ENCODE measurements at places on chromosomes 4 and X.

- no peak for DNase-seq
Measured at GRCh38 chrX:123873956-123874355, 14.1 kb downstream of the XIAP start.

DNA sequence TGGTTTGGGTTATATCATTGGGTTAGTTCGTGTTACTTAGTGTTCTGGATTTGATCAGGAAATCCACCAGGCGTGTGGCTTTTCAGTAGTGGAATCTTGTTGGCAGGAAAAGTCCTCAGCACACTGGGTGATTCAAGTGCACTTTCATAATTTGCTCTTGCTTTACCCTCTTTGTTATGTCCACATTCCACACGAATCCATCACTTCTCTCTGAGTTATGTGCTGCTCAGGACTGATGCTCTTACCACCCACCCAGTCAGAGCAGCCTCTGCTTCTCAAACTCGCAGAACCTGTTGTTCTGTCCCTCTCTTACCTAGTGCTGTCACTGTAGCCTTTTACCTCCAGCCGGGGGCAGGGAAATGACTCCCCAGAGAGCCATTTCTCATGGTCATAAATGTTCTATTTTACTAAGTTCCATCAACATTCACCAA is 37.2 kb upstream of the SCRG1 start:
- no peak for DNase-seq

DNA sequence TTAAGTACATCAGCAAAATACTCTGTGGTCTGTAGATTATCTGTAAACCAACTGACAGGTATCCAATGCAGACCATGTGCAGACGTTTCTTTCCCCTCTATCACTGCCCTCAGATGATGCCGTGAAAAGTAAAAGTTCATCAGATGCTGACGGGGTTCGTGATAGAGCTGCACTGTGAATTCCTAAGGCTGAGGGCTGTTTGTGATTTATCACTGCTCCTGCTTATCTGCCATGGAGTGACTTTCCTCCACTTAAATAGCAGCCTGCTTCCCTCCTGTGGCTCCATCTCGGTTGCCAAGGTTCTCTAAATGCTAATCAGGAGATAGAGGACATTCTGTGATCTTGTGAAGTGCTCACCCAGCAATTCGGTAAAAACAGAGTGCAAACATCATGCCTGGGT is 89.3 kb upstream of the SRD5A3 start:
- DNase-seq, result no peak

DNA sequence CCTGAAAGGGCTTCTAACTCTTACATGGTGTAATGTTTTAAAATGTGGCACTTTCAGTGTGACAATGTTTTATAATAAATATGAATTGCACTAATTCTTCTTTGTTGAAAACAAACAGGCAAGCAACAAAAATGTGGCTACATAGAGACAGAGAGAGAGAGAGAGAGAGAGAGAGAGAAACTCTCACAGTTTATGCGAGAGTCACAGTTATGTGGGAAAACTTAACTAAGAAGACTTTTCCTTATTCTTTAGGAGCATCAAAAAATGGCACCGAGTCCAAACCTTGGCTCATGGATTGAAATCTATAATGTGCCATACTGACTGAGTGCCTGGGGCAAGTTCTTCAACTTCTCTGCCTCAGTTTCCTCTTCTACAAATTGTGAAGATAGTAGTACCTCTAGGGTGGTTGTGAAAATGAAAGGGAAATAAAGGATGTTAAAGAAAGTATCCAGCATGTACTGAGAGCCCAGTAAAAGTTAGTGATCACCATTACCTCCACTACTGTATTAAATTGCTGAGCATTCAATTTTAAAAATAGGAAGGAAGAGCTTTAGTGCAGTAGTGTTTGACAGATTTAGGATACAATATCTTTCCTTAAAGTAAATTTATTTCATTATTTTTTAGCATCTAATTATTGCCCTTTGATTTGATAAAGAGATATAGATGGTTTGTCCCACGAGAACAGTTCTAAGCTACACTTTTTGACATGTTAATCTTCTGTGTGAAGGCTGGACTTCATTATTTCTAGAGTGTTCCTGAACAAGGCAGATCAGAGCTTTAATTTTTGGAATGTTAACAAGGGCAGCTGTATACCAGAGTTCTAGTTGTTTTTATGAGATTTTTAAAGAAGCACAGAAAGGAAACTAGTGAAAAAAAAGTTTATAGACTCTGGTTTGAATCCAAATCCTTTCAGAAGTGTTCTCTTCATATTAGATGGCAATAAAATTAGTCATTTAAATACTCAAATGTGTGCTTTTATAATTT is 187.5 kb upstream of the ANK2 start:
- DNase-seq, result no peak

DNA sequence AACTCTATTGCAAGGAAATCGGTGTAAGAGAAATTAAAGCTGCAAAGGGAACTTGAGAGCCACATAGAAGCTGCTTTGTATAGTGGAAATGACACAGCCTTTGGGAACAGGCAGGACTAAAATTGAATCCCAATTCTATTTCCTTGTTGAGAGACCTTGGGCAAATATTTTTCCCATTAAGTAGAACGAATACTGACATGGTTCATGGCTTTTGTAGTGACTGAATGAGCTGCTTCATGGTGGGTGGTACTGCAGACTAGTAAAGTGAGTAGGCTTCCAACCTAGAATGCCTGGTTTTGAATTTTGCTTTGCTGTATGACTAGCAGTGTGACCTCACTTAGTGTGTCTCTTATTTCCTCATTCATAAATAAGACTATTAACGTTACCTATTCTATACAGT is 182.2 kb upstream of the KCNIP4 start:
- no peak for DNase-seq

GRCh38 chrX:10030570-10030969 is 63.4 kb downstream of the CLDN34 start:
- no peak for DNase-seq

GRCh38 chr4:4524364-4524763 is 17.5 kb downstream of the STX18 start:
- DNase-seq, result no peak

- no peak for DNase-seq
Measured at GRCh38 chr4:153809307-153809706, 20.4 kb upstream of the SFRP2 start.

GRCh38 chr4:185796176-185796575 is 15.8 kb downstream of the SORBS2 start:
- no peak for DNase-seq

GRCh38 chr4:169774466-169775445 is 17.0 kb upstream of the HPF1 start:
- DNase-seq, result no peak

GRCh38 chrX:16772460-16772859 is 13.8 kb upstream of the TXLNG start:
- no peak for DNase-seq

- DNase-seq, result no peak
Measured at GRCh38 chr4:31929676-31930345, 1209.6 kb downstream of the PCDH7 start.

DNA sequence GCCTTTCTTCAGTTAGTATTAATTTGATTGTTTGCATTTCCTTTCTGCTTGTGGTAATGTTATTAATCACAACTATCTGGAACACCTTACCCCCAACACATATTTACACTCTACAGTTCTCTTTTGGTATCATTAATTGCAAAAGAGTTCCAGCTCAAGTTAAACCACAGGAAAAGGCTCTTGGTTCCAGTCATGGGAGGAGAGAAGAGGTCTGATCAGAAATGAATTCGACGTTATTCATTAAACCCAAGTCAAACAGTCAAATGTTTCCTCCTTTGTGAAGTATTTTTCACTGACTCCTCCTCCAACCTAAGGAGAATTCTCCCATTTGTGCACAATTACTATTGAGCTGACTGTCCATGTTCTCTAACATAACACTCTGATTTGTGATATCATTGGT is 91.4 kb downstream of the SLC39A8 start:
- DNase-seq, result no peak

GRCh38 chr4:69858690-69859089 is 1.3 kb downstream of the SULT1E1 start:
- DNase-seq, result no peak

DNA sequence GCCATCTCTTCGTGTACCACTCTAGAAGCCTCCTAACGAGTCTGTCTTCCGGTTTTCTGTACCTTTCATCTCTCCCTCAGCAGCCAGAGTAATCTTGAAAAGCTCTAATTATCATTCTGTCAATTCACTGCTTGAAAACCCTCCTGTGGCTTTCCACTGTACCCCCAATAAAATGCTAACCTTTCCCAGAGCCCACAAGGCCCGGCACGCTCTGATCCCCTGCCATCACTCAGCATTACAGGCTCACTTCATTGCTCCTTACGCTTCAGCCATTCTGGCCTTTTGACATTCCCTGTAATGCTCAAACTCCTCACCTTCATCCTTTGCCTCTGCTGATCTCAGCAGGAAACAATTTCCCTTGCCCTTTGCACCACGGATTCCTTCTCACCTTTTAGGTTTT is 112.9 kb downstream of the ARHGAP10 start:
- DNase-seq, result no peak

- no peak for DNase-seq
Measured at GRCh38 chrX:108250654-108251579, 159.3 kb downstream of the ATG4A start.

GRCh38 chr4:84965553-84966381 is 723 bp downstream of the WDFY3 start:
- no peak for DNase-seq

DNA sequence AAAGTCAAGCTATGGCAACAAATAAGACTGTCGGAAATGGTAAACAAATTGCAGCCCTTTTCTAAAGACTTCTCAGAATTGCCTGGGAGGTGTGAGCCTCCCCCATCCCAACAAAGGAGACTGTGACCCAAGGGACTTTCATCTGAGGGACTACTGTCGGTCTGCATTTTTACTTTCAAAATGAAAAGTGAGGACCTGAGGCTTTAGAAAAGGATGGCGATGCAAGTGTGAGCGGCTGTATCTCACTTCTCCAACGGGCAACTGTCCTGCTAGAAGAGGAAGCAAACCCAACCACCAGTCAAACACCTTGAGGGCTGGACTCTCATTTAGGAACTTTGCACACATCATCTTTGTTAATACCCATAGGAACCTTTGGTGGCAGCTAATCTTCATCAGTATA is 62.6 kb upstream of the CLNK start:
- no peak for DNase-seq

- no peak for DNase-seq
Measured at GRCh38 chrX:21658746-21659145, 616 bp upstream of the KLHL34 start.

GRCh38 chr4:174012135-174012885 is 271.2 kb downstream of the FBXO8 start:
- DNase-seq, result no peak

DNA sequence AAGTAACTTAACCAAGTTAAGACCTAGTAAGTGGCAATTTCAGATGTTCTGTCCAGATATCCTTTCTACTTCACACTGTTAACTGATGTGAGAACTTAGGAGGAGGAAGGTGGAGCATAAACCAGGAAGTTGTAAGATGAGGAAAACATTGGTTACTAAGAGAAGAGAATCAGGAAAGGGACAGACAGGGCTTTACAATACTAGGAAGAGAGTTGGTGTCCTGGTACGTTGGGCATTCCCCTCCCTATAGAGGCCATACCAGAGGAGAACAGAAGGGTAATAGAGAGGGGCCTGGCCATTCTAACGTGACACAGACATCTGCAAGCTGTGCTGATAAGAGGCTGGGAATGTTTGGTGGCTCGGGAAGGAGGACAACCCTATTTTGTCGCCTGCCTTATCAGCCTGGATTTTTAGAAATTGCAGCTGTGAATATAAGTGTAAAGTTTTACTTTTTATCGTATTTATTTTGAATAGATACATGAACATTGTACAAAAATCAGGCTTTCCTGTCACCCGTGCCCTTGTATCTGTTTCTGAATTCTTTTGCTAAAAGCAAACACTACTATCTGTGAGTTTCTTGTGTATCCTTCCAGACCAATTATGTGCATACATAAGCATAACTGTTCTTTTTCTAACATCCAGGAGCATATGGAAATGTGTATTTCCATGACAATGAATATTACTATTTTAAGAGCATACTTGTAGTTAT is 53.5 kb upstream of the HPRT1 start:
- DNase-seq, result no peak

GRCh38 chr4:122759639-122760310 is 27.3 kb downstream of the BBS12 start:
- DNase-seq, result no peak

DNA sequence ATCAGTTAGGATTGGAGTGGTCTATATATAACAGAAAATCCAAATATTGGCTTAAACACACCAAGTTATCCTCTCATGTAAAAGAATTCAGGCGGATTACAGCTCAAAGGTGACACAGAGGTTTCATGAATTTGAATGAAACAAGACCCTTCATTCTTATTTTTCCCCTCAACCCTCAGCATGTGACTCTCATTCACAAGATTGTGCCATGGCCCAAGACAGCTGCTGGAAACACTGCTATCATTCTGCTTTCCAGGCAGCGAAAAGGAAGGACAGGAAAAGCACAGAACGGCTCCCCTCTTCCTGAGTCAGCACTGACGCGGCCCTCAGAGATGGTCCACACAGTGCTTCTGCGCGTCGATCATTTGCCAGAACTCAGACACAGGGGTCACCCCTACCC is 891.0 kb upstream of the FRG1 start:
- no peak for DNase-seq

DNA sequence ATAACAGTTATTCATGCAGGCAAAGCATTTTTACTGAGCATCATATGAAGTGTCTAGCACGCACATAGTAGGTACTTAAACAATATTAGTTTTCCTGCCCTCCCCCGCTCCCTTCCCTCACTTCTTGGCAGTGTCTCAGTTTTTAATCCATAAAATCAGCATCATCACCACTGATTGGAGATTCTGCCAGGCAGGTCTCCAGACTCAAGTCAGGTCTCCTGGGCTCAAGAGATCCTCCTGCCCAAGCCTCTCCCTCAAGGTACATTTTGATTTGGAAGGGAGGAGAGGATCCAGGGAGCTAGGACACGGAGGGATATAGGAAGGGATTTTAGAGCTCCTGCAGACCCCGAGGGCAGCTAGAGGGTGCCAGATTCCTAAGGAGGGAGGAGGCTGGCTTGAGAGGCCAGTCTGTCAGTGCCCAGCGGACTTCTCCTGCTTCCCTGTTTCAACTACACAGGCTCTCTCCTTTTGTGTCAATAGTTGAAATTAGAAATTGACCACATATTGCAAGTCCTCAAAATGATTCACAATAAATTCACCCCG is 4.4 kb upstream of the FAT1 start:
- no peak for DNase-seq

- DNase-seq, result no peak
Measured at GRCh38 chr4:87882861-87883260, 50.1 kb downstream of the MEPE start.

- no peak for DNase-seq
Measured at GRCh38 chr4:48234575-48234974, 35.1 kb downstream of the TEC start.

GRCh38 chr4:154160519-154161301 is 330.9 kb downstream of the DCHS2 start:
- no peak for DNase-seq

Data from activated CD8-positive, alpha-beta memory T cell treated with anti-CD3 and anti-CD28 coated beads for 4 hours (primary cell).